Stimulated activated CD4-positive, alpha-beta T cell treated with anti-CD3 and anti-CD28 coated beads, Interleukin-2, amount 100 ng/mL, for 24 hours (primary cell): ENCODE measurements at places on chromosomes 7 and 10.

DNA sequence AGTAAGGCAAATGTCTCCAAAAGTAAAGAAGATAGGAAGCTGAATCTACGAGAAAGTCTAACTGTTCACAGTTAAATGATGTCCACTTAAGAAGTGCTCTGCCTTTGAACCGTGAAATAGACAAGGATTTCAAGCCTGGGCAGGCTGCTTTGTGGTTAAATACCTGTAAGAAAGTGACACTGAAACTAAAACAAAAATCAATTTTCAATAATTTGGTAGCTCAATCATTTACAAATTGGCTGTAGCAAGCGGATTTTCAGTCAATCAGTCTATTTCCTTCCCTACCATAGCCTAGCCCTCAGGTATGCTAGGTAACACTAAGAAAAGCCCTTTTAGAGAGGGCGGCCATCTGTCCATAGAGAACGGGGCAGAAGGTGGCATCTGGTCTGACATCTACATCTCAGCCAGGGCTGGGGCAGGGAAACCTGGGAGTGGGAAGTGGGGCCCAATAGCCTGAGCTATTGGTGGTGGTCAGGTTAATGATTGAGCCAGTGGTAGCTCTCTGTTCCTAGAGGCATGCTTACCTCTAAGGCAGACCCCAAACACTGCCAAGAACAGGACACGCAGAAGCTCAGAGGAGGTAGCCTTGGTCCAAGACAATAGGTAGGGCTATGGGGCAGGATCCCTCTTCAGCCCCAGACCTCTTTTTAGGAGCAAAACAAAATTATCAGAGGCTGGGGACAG is 223.2 kb downstream of the CCSER2 start:
- no peak for DNase-seq

DNA sequence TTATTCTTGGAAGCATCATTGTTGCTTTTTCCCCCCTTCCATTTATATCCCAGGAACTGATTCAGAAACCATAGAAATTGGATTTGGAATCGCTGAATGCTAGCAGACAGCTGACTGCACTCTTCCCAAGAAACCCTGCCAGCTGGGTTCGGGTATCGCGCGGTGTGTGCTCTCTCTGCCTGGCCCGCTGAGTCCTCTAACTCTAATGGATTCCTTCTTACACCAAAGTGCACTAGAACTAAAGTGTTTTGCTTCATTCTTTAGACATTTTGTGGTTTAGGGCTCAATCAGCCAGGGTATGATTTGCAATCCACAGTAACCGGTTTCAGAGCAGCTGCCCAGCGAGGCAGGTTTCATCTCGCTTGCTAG is 92.2 kb downstream of the EGFR start:
- no peak for DNase-seq

- no peak for DNase-seq
These were observed 19.0 kb upstream of the PRTFDC1 start for GRCh38 chr10:24971374-24971773.

- no peak for DNase-seq
These were observed 776.1 kb downstream of the MAGI2 start for GRCh38 chr7:78677391-78677790.

GRCh38 chr7:129615018-129615417 is 3.5 kb downstream of the NRF1 start:
- no peak for DNase-seq

- no peak for DNase-seq
These were observed 506.5 kb downstream of the TCERG1L start for GRCh38 chr10:130804778-130805634.

- DNase-seq, result no peak
These were observed 516.5 kb upstream of the ANKRD30A start for GRCh38 chr10:36608866-36609265.

DNA sequence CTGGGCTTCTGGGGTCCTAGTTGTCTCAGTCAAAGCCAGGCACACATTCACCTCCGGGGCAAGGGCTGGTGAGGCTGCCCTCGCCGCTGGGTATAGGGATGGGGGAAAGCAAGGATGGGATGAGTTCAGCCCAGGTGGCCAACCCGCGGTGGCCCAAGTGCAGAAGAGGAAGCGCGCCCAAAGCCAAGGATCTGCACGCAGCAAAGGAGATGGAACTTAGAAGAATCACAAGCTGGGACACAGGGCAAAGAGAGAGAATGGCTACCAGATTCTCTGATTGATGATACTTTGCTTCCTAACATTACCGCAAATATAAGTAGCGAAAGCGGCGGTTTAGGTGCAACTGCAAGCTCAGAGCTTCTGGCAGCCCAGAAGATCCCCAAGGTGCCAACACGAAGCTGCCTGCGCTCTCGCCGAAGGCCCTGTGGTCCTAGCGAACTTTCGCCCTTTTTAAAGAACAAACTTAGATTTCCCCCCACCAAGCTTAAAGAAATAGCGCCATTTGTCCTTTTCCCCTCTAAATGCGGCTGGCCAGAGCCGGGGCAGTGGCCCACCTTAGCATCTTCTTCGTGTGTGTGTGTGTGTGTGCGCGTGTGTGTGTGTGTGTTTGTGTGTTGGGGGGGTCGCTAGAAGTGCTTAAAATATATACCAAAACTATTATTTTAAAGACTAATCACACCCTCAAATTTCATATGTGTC is 927 bp upstream of the MKX start:
- DNase-seq, result peak; percentile 29

DNA sequence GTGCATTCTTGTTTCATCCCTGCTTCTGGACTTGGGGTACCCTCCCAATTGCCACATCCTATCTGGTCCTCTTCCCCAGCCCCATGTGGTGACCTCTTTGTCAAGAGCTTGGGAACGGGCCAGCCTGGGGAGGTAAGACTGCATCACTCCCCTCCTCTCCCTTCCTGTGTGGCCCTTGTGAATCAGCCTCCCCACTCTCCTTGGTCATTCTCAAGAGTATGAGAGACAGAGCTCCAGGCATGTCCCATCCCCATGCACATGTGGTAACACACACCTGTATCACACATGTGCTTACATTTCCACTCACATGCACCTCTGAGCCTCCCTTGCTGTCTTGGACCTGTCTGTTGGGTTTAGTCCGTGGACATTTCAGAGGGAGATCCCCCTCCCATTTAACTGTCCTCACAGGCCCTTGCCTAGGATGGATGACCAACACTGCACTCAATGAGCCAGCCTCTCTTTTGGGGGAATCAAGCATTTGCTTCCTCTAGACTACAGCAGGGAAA is 2.6 kb downstream of the MRPL43 start:
- no peak for DNase-seq

- peak; percentile 24 for DNase-seq
These were observed 678 bp downstream of the SH2B2 start for GRCh38 chr7:102287111-102287980.

GRCh38 chr7:112723416-112723815 is 66.8 kb downstream of the TMEM168 start:
- DNase-seq, result no peak

DNA sequence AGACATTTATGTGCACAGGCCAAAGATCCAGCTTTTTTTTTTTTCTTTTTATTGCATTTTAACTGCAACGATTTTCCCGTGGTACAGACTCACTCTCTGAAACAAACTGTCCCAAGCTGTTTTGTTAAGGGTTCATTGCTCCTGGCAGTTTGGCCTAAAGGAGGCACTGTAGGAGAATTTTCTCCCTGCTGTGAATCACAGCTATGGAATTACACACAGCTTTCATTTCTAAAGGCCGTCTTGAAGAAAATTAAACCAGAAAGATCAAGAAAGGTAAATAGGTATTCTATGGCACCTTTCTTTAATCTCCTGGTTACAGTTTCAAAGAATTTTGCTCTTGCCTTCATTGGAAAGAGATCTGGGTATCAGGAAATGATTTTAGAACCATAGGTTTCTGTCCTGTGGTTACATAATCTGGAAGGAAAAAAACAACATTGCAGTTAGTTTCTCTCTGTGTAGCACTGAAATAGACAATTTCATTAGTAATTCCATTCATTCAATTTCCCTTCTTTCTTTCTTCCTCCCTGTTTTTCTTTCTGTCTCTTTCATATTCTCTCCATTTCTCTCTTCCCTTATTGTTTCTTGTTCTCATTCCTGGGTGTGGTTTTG is 51.2 kb downstream of the PDK4 start:
- DNase-seq, result no peak

GRCh38 chr7:157932498-157933218 is 595.9 kb downstream of the DNAJB6 start:
- DNase-seq, result no peak

GRCh38 chr10:33666686-33667480 is 332.4 kb upstream of the NRP1 start:
- no peak for DNase-seq

- DNase-seq, result no peak
These were observed 48.5 kb downstream of the NXPH1 start for GRCh38 chr7:8481752-8482446.

DNA sequence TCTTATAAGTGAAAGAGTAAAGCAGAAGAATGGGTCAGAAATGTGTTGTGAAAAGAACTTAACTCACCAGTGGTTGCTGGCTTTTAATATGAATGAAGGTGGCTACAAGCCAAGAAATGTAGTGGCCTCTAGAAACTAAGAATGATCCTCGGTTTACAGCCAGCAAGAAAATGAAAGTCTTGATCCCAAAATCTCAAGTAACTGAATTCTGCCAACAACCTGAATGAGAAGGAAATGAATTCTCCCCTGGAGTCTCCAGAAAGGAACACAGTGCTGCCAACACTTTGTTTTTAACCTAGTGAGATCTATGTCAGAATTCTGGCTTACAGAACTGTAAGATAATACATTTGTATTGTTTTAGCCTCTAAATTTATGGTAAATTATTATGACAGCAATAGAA is 193.0 kb downstream of the FZD1 start:
- DNase-seq, result no peak

DNA sequence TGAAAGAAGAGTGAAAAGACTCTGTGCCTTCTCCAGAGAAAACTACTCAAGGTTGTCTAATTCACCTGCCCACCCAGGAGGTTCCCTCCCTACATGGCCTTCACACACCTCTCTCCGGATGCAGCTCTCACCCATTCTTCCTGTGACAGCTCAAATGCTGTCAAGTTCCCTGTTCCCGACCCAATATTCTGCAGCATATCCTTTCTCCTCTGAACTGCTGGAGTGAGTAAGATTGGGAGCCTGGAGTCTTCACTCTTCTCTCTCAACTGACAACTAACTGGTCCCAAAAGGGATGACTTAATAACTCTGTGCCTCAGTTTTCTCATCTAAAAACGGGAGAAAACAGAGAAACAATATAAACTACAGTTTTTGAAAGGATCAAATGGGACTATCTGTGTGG is 5.1 kb downstream of the TMEM26 start:
- DNase-seq, result no peak

DNA sequence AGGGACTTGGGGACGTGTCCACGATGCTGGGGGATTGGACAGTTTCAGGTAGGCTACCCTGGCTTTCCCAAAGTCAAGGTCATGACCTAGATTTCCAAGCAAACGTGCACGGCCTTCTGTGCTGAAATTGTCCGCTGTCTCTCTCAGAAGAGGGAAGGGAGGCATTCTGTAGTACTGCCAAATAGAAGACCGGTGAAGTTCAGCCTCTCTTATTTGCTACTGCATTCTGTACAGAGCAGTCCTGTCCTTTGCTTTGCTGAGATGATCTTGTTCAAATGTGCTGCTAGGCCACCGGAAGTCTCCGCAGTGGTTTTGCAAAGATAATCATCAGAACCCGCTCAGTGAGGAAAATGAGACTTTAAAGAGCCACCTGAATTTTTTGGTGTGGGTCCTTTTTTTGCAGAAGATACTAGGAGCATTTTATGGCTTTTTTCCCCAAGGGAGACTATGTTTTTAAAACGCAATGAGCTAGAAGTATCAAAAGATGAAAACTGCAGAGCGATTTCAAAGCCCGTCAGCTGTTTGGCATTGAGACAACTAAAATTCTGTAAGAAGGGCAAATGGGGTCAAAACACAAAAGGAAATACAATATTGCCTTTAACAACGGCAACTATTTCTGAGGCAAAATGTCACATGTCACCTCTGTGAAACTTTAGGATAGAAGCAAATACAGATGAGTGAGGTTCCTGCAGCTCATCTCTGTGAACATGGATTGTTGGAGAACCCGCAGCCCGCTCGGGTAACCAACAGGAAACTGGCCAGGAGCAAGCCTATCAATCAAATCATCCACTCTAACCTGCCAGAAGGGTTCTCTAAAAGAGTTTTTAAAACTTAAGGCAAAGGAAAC is 1.3 kb upstream of the NMT2 start:
- DNase-seq, result peak; percentile 32
